Activated CD8-positive, alpha-beta memory T cell treated with anti-CD3 and anti-CD28 coated beads for 1 hour (primary cell): ENCODE measurements at places on chromosomes 5 and 9.

DNA sequence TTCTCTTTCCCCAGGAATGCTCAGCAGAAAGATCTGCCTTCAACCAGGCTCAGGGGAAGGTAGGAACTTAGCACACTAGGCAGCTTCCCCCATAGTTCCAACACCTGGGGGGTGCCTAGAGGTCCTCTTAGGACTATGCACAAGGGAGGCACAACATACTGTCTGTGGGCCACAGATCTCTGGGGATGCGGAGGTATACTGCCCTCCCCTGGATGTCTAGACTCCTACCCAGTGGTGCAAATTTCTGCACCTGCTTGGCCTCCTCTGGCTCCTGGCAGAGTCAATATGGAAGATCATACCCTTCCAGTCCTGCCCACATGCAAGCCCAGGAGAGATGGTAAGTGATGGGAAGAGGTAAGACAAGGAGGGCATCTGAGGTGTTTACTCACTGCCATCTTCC, 247.5 kb upstream of the DAPK1 start:
- DNase-seq: no peak

DNA sequence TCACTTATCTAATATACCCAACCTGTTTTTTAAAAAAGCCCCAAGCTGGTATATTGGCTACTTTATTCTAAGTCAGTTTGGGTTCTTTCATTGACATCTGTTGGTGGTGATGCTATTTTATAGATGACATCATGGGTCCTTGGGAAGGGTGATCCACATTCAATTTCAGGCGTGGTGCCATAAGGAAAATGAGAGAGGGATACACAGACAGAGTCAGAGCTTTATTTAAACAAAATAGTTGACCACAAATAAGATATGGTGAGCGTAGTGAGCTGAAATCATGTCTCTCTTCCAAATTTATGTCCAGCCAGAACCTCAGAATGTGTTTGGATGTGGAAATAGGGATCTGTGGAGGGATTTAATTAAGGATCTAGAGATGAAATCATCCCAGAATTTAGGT, 302.4 kb downstream of the MAT2B start:
- no peak for DNase-seq

- no peak for DNase-seq
These were observed 9.5 kb downstream of the ELP1 start for GRCh38 chr9:108924466-108924865.

DNA sequence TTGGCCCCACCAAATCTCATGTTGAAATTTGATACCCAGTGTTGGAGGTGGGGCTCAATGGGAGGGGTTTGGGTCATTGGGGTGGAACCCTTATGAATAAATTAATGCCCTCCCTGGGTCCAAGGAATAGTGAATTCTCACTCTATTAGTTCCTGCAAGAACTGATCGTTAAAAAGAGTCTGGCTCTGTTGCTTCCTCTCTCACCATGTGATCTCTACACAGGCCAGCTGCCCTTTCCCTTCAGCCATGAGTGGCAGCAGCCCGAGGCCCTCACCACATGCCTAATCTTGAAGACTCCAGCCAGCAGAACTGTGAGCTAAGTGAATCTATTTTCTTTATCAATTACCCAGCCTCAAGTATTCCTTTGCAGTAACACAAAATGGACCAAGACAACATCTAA, 106.0 kb downstream of the CAAP1 start:
- DNase-seq: no peak

DNA sequence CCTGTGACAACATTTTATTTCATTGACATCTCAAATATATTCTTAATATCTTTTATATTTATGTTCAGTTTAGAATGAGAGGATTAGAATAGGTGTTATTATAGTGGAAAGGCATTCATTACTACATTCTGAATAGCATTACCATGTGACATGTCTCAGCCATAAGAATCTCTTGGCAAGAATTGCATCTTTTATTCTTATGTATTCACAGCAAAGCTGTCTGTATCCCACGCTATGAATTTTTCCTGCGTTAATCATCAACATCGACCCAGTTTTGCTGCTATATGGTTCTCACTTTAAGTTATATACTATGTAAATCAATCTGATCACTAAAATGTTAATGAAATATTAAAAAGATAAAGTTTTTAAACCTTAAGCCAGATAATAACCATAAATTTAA, 248.6 kb downstream of the TMEM232 start:
- no peak for DNase-seq

- no peak for DNase-seq
These were observed 256.9 kb downstream of the GLIS3 start for GRCh38 chr9:4042991-4043390.

DNA sequence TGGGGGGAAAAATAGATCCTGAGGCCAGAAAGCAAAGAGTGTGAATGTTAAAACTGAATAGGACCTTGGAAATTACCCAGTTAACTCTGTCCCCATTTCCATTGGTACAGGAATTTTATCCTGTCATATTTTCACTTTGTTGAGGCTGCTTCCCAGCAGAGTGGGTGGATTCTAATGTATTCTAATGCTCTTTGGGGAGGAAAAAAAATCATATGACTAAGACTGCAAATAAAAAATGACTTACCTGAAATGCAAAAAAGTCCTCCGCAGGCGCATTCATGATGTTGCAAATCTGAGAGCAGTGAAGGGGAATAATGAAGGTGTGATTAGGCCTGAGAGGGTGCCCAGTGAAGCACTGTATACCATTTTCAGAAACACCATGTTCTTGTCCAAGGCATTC, 41.2 kb downstream of the PDE6A start:
- no peak for DNase-seq

GRCh38 chr5:57311921-57312735, 138.3 kb downstream of the GPBP1 start:
- DNase-seq: no peak

GRCh38 chr9:19127871-19128500, 694 bp upstream of the PLIN2 start:
- no peak for DNase-seq

DNA sequence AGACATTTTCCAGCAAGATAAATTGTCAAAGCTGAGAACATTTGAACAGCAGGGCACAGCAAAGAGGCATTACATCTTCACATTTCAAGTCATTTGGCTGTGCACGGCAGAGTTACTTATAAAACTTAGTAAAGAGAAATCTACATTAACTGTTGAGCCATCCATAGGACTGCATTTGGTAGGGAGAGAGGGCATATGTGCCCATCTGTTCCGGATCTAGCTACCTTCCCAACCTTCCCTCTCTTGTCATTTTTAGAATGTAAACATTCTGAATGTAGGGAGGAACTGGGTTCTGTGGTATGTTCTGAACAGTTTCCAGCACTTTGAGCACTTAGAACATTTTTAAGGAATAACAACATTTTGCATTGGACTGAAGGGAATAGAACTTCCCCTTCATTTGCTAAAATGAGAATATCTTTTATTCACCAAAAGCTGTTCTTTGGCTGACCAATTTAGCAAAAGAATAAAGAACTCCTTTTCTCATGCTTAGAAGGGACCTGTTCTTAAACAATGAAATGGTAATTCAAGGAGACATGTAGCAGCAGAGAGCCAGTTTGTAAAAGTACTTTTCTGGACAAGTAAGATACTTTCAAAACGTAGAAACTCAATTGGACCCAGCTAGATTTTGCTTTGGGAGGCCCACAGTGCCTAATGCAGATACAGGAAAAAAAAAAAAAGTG, 104.4 kb downstream of the CETN3 start:
- no peak for DNase-seq

GRCh38 chr5:175384724-175385552, 59.0 kb downstream of the DRD1 start:
- no peak for DNase-seq

GRCh38 chr9:33809506-33809905, 7.5 kb upstream of the UBE2R2 start:
- DNase-seq: no peak

DNA sequence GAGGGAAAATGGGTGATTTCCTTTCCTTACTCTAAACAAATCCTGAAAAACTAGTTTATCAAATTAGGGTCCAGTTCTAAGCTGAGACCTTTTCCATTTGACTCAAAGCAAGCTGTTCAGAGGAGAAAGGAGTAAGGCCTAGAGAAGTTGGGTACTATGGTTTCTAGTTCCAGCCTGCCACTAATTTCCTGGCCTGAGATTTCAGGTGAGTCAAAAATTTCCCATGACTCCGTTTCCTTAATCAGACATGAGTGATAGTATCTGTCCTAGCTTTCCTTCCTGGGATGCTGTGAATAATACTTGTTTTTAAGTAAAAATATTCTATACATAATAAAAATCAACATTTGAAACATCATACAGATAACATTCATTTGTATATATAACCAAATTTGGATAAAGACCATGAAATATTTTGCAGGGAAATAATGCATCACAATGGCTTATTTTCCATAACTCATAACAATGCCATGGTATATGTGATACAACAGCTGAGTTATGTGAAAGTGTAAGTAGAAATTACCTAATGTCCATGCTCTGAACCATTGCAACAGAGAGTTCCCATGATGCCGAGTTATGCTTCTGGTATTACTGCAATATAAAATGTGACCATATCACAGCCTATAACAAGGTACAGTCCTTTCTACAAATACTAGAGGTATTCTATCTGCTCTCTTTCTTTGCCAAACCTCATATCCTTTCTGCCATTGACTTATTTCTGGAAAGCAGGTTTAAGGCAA, 142.7 kb downstream of the MLLT3 start:
- DNase-seq: no peak

GRCh38 chr9:116541402-116541801, 145.7 kb upstream of the TRIM32 start:
- no peak for DNase-seq

GRCh38 chr9:31612336-31613030, 772.0 kb upstream of the ACO1 start:
- DNase-seq: no peak

DNA sequence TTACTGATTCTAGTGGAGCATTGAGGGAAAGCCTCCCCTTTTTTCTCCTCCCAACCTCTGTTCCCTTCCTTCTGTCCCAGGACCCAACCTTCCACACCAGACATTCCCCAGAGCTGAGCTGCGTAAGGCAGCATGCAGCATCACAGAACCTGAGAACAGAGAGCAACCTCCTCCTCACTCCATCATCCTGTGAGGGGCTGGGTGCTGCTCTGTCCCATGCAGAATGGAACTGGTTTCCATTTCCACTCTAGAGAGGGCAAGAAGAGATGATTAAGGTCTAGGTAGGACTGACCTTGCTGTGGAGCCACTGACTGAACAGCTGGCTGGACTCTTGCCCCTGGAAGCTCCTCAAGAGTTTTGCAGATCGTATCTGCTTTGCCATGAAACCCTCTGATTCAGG, 30.1 kb upstream of the IL7R start:
- no peak for DNase-seq

DNA sequence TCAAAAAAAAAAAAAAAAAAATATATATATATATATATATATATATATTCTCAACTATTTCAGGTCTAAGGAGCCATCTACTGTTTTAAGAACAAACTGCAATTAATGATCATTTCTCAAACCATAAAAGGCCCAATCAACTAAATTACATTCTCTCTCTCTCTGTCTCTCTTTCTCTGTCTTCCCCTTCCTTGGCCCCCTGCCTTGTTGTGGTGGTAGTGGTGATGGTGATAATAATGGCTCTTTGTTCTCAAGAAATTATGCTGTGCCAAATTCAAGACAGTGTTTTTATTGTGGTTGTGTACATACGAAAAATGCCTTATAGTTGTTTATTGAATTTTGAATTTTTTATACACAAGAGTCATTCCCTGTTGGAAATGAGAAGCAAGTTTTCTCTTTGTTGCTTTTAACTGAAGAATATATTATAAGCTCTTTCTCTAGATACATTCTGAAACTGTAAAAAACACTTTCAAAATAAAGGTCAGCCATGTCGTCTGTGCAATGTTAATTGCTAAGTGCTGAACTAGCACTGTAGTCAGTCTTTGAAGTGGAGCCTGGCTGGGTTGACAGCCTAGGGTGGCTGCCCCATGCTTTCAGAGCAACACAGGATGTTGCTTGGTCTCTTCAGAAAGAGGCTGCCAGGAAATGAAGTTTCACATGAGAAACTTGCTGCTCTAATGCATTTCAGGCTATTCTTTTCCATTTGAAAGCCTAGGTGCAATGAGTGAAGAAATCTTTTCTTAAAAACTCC, 96.0 kb downstream of the HINT1 start:
- no peak for DNase-seq

GRCh38 chr9:61666849-61667371, 477.1 kb downstream of the SPATA31A7 start:
- no peak for DNase-seq

- no peak for DNase-seq
These were observed 137.4 kb downstream of the DAB2IP start for GRCh38 chr9:121788686-121789366.

GRCh38 chr9:70006306-70006705, 37.3 kb upstream of the MAMDC2 start:
- DNase-seq: no peak

DNA sequence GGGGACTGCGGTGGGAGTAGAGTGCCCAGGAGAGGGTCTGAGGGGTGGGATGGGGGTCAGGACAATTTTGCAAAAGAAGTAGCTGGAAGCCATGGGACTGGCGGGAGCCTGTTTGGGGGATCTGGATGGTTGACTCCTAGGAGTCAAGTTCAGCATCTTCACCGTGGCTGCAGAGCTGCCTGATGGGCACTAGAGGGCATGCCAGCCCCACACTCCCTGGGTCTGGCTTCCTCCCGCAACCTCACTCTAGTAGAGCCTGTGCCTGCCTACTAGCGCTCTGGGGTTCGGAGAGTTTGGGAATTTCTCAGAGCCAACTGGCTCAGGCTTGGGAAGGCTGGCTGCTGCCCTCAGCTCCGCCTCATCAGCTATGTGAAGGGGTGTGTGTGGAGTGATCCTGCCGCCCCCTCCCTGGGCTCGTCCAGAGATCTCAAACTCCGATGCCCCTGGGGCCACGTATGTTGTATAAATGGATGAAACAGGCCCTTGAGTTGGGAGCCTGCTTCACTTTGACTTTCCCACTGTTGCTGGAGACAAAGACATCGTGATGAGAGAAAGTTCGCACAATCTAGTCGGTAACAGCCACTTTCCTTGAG, 10.8 kb downstream of the TSPAN17 start:
- peak; percentile 37 for DNase-seq

DNA sequence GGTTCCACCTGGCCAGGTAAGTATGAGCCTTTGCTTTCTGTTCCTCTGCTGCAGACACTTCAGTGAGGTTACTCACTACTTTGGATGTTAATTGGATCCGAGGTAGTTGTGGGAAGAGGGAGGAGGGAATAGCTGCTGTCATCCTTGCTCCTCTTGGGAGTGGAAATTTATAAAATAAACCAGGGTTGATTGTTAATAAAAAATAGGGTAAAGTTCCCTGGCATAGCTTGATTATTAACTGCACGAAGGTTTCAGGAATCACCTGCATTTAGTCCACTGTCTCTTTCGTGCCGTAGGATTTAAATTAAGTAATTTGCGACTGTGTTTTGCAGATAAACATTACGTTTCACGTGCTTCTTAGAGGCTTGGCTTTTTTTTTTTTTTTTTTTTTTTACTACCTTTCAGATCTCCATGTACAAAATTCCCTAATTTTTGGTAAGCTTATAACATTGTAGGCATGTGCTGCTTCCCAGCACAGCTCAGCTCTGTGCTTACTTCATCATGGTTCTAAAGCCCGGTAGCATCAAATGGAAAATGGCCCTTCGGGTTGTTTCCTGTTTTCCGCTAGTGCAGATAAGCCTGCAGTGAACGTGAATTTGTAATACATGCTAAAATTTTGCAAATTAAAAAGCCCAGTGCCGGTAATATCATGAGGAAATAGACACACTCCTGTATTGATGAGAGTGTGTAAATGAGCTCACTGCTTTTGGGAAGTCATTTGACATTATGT, 26.9 kb upstream of the LTC4S start:
- no peak for DNase-seq

GRCh38 chr9:126638571-126639132, 24.9 kb downstream of the LMX1B start:
- no peak for DNase-seq

GRCh38 chr5:132372127-132372526, 2.6 kb downstream of the SLC22A5 start:
- DNase-seq: no peak
